ENCODE measurements at places on chromosomes 16 and 17.
A peak's percentile ranks its signal among the peaks of the same experiment; 100 is the strongest.

GRCh38 chr16:58377932-58378331 lies 14.3 kb upstream of the GINS3 start:
- DNase-seq = no peak

GRCh38 chr17:2157675-2158395 lies 102.9 kb downstream of the HIC1 start:
- DNase-seq = no peak

DNA sequence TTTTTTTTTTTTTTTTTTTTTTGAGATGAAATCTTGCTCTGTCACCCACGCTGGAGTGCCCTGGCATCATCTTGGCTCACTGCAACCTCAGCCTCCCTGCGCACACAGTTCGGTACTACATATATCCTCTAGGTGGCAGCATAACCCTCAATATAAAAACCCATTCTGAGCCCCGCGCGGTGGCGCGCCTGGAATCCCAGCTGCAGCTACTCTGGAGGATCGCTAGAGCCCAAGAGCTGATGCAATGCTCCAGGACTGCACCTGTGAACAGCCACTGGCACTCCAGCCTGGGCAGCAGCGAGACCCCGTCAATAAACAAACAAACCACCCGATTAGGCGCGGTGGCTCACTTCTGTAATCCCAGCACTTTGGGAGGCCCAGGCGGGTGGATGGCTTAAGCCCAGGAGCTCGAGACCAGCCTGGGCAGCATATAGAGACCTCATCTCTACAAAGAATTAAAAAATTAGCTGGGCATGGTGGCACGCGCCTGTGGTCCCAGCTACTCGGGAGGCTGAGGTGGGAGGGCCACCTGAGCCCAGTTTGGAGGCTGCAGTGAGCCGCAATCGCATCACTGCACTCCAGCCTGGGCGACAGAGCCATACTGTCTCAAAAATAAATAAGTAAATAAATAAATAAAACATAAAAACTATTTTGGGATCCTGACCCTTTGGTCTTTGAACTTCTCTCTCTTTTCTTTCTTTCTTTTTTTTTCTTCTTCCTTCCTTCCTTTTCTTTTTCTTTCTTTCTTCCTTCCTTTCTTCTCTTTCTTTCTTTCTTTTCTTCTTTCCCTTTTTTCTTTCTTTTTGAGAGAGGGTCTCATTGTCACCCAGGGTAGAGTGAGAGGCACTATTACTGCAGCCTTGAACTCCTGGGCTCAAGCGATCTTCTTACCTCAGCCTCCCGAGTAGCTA lies 15.4 kb upstream of the AKAP10 start:
- DNase-seq = peak; percentile 88

DNA sequence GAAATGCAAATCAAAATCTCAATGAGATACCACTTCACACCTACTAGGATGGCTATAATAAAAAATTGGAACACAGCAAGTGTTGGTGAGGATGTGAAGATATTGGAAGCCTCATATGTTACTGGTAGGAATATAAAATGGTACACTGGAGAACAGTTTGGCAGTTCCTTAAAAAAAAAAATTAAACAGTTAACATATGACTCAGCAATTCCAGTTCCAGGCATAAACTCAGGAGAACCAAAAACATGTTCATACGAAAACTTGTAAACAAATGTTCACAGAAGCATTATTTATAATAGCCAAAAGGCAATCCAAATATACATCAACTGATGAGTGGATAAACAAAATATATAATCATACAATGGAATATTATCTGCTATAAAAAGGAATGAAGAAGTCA lies 28.2 kb downstream of the ZNF652 start:
- DNase-seq = no peak

- DNase-seq = peak; percentile 50
Observed at GRCh38 chr16:9053006-9053601, 38.3 kb upstream of the HAPSTR1 start.

GRCh38 chr16:67653128-67653788 lies 6.8 kb downstream of the ACD start:
- no peak for DNase-seq

DNA sequence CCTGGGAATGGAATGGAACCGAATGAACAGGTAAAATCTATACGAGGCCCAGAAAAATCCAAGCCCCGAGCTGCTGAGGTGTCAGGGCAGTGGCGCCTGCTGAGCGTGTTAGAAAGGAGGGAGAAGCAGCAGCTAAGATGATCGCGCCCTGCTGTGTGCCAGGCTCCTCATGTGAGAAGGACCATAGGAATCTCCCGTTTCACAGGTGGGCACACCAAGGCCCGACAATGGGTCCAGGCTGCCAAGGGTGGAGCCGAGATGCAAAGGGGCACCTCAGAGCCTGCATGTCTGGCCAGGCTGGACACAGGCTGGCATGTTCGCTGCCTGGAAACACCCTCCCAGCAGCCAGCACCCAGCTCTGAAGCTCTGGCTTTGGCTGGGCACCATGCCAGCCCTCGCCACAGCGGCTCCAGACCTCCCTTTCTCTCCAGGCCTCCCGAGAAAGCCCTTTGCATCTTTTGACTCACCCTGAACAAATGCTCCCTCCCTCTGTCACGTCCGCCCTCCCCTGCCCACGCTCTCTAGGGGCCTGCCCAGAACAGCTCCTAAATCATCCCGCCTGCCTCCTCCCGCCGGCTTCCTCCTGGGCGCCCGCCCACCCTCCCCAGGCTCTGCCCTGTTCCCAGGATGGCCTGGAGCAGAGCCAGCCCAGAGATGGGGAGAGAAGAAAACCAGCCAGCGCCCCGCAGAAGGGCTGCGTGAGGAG lies 217.8 kb upstream of the GSE1 start:
- DNase-seq = peak; percentile 22

GRCh38 chr16:662095-662494 lies 5.8 kb upstream of the RHOT2 start:
- DNase-seq = no peak

- DNase-seq = no peak
Observed at GRCh38 chr17:68107373-68107772, 71.8 kb downstream of the KPNA2 start.

- no peak for DNase-seq
Observed at GRCh38 chr17:54324813-54325212, 502.1 kb downstream of the KIF2B start.

DNA sequence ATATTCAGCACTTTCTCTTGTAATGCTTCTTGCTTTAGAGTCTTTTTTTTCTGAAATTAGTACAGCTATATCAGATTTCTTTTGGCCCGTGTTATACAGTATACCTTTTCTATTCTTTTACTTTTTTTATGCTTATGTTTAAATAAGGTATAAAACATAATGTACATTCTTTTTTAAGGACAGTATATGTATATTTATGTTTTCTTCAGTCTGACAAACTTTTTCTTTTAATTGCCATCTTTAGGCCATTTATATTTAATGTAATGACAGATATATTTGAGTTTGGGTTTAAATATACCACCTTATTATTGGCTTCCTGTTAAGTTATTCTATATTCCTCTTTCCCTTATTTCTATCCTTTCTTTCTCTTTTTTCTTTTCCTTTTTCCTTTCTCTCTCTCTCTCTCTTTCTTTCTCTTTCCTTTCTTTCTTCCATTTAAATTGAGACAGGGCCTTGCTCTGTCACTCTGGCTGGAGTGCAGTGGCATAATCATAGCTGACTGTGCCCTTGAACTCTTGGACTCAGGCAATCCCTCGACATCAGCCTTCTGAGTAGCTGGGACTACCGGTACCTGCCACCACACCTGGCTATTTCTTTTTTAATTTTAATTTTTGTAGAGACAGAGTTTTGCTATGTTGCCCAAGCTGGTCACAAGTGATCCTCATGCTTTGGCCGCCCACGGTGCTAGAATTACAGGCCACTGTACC lies 61.7 kb downstream of the WWOX start:
- DNase-seq = no peak

GRCh38 chr17:75720656-75721462 lies at the start of gene ITGB4:
Gene ITGB4, plus strand, starts transcription at chr17:75721459. Its CDS starts 3,245 bp downstream, at chr17:75724704.
- DNase-seq = peak; percentile 47

DNA sequence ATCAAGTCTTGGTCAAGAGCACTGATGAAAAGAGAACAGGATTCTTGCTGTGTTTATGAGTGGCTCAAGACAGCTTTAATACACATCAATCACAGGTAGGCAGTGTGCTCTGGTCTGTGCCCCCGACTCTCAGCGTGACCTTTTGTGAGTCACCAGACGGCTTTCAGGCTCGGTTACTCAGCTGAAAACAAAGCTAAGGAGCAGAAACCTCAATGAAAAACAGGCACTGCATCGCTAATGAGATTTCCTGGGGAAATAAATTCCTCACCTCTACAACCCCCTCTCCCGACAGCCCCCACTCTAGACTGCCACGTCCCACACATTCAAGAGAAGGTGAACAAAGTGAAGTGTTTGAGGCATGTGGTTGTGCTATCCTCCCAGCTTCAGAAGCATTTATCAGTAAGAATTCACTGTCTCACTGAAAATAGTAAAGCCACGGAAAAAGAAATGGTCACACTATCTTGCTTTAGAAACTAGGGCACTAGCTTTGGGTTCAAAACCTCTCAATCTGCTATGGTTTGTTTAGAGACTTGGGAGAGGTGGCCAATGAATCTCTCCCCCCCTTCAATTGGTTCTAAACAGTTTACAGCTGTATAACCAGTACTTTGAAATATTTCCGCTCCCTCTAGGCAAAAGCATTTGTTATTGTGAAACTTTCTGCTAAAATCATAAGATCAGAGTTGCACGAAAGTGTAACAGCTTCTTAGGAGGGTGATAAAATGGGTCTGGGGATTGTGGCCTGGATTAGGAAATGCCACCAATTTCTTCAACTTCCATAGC lies 199.5 kb upstream of the PMFBP1 start:
- DNase-seq = no peak

- no peak for DNase-seq
Observed at GRCh38 chr17:4475463-4475862, 23.2 kb upstream of the SPNS2 start.

DNA sequence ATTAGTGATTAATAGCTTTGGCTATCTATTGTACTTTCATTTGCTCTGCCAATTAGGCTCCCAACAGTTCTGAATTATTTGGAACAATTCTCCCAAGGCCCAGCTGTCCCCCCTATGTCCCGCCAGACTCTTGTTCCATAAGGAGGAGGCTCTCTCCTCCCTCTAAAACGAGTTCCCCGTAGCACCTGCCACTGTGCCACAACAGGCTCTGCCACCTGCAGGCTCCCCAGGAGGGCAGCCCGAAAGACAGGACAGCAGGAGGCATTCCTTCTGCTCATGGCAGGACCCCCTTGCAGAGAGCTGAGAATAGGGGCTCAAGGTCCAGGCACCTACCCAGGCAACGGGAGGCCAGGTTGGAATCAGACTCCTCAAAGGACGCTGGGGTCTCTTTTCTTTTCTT lies 9.0 kb downstream of the PITPNM3 start:
- no peak for DNase-seq

DNA sequence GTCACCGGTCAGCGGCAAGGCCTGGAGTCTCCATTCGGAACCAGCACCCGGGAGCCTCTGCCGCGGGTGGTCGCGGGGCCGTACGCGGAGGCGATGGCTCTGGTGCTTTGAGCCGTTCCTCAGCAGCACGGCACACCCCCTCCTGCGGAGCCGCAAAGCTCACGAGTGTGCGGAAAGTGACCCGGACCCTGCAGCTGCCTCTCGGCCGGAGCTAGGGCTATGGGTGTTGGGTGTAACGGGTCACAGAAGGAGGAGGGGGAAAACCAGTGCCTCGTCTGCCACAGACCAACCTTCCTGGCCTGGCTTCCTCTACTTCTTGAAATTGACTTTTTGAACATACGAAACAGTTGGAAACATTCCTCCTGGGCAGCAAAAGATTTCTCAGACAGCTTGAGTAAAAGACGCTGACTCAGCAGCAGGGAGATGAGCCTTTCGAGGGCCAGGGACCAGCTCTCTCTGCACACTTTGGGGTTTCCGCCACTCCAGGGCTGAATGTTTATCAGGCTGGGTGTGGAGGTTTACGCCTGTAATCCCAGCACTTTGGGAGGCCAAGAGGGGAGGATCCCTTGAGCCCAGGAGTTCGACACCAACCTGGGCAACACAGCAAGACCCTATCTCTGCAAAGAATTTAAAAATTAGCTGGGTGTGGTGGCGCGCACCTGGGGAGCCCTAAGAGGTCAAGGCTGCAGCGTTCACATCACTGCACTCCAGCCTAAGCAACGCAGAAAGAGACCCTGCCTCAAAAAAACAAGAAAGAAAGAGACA lies 26.4 kb upstream of the PITPNA start:
- no peak for DNase-seq

DNA sequence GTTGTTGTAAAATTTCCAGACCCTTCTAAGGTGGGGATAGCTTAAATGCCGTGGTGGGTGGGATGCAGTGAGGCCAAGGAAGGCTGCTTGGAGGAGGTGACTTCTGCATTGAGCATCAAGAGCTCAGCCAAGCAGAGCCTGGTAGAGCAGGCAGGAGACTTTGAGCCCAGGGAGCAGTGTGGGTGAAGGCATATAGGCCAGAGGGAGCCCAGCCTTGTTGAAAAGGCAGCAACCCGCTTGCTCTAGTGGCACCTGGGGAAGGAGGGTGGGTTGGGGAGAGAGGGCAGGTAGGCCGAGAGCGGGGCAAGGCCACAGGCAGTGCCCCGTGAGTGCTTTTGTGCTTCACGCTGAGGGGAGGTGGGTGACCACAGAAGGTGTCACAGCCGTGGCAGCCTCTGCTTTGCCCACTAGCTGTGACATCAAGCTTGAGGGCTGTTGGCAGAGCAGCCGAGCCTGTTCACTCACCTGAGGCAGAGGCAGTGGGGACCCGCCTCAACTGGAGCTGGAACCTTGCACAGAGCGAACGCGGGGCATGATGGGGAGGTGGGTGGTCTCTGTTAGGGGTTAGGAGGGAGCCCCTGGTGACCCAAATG lies 56.1 kb downstream of the IRF8 start:
- DNase-seq = no peak

- DNase-seq = no peak
Observed at GRCh38 chr17:70577456-70577855, 408.1 kb downstream of the KCNJ2 start.

All from SW 1271 (cell line).